ENCODE measurements at places on chromosomes 4 and X.

DNA sequence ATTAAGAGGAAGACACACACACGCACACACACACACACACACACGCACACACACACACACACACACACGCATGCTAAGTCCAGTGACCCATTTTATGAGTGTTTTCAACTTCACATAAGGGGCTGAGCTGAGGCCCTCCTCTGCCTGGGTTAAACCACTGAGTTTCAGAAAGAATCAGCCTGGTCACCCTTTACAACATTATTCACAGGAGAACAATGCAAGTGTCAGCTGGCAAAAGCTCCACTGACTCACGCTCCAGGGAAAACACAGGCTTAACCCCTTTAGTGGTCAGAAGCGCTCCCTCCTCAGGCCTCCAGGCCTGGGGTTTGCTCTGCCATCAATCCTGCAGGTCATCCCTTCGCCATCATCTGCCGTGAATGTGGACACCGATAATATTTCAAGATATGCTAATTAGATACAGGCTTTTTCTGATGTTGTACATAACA, 46.9 kb downstream of the ACOX3 start:
- DNase-seq: no peak

DNA sequence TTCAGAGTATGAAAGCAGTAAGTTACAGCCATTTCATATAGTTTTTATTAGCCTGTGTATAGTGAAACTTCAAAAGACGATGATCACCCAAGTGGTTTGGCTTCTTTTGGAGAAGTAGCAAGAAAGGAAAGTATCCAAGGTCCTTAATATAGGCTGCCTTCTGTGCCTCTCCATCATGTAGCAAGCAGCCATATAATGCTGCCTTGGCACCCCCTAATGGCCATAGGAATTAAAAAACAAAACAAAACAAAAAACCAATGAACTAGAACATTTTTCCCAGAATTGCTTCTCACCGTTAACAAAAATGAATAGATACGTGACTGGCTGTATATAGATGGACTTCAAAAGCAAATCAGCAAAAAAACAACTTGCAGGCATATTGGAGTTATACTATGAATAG, 18.9 kb downstream of the LAMP2 start:
- DNase-seq: no peak

DNA sequence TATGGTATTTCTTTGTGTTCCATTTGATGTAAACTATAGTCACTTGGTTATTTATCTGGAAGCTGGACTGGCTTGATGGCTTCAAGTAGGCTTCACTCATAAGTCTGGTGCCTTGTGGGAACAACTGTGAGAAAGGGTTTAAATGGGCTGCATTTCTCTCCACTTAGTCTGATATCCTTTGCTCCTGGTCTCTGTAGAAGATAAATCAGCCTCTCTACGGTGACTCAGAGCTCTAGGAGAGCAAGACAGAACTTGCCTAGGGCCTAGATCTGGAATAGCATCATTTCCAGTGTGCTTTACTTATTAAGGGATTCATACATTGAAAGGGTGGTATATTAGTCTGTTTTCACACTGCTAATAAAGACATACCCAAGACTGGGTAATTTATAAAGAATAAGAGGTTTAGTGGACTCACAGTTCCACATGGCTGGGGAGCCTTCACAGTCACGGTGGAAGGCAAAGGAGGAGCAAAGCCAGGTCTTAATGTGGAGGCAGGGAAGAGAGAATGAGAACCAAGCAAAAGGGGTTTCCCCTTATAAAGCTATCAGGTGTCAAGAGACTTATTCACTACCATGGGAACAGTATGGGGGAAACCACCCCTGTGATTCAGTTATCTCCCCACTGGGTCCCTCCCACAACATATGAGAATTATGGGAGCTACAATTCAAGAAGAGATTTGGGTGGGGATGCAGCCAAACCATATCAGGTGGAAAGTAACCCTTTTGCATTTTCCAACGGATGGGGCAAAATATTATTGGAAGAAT, 1746.4 kb upstream of the PCDH7 start:
- DNase-seq: no peak

DNA sequence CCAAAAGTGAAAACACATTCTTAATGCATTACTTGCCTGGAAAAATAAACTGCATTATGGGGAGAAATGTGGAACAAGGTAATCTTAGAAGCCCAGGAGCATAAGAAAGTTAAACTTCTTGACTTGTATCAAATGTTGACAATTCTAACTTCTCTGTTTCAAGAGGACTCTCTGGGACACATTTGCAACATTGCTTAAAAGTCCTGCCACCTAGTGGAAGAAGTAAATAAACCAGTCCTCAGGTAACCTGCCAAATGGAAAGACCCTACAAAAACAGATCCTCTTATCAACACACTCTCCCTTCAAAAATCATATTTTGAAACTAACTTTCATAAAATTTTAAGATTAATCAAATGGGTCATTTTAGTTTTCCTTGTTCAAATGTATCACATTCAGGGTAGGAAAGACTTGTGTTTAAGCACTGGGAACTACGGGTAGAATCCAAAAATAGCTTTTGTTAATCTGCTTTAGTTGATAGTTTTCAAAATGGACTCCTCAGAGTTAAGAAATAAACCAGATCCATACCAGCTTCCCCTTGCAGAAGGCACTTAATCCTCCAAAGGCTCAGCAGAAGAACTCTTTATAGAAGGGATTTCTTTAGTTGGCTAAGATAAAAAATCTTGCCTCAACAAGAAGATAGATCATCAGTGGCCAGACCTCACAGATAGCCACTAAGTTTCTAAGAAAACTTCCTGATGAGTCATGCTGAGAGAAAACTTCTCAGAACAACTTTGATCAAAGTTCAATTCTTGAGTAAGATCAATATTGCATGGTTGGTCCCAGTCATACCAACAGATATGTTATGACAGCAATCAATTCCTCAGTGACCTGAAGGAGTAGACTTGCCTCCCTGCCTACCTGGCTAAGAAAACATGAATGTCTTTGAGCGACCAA, 141.7 kb downstream of the HHIP start:
- no peak for DNase-seq

GRCh38 chr4:138677748-138678147, 337.8 kb upstream of the NOCT start:
- no peak for DNase-seq

- DNase-seq: no peak
These were observed 2497.3 kb downstream of the ARAP2 start for GRCh38 chr4:33746979-33747378.

- no peak for DNase-seq
These were observed 6.1 kb upstream of the ABRAXAS1 start for GRCh38 chr4:83490876-83491450.

Measured in DMS79 (cell line).